Putamen (tissue), 1 donor: ENCODE measurements at places on chromosomes 16 and 17.

- DNase-seq: no peak
Observed at GRCh38 chr17:66423056-66423955, 120.9 kb downstream of the PRKCA start.

- DNase-seq: no peak
Observed at GRCh38 chr16:80803339-80804055, 901 bp downstream of the CDYL2 start.

GRCh38 chr16:77674888-77675287, 47.4 kb upstream of the NUDT7 start:
- DNase-seq: no peak

GRCh38 chr17:37068266-37068665, 119.5 kb downstream of the AATF start:
- no peak for DNase-seq

- DNase-seq: no peak
Observed at GRCh38 chr17:16085066-16085699, 85.6 kb downstream of the TTC19 start.

GRCh38 chr17:77167472-77168306, 26.9 kb downstream of the SEC14L1 start:
- DNase-seq: no peak

DNA sequence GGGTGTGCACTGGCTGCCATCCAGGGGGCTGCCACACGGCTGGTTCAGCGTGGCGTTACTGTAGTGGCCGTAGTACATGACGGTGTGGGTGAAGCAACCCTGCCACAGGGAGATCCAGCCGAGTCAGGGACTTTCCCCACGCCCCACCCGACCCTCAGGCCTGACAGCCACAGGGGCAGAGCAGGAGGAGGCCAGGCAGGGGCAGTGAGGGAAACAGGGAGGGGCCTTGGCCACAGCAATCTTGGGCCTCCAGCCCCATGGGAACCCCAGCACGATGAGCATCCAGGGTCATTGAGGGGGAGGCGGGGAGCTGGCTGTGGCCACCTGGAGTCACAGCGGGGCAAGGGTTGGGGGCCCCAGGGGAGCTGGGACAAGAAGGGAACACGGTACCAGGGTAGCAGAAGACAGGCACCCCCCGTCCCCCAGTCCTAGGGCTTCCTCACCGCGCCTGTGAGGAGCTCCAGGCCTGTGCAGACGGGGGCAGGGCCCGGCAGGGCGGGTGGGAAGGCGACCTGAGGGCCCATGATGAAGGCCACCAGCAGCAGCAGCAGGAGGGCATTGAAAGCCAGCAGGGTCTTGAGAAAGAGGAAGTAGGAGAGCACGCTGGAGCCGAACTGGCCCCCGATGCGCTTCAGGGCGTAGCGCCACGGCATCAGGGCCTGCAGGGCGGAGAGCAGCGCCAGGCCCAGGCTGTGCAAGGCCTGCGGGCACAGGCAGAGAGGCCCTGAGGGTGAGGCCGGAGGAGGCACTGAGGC, 4.3 kb downstream of the TMC6 start:
- no peak for DNase-seq

- no peak for DNase-seq
Observed at GRCh38 chr16:88379694-88380040, 3.1 kb upstream of the ZNF469 start.

GRCh38 chr17:47696717-47697642, 3.0 kb downstream of the TBKBP1 start:
- no peak for DNase-seq

GRCh38 chr16:74192281-74192797, 104.3 kb upstream of the PSMD7 start:
- DNase-seq: no peak

DNA sequence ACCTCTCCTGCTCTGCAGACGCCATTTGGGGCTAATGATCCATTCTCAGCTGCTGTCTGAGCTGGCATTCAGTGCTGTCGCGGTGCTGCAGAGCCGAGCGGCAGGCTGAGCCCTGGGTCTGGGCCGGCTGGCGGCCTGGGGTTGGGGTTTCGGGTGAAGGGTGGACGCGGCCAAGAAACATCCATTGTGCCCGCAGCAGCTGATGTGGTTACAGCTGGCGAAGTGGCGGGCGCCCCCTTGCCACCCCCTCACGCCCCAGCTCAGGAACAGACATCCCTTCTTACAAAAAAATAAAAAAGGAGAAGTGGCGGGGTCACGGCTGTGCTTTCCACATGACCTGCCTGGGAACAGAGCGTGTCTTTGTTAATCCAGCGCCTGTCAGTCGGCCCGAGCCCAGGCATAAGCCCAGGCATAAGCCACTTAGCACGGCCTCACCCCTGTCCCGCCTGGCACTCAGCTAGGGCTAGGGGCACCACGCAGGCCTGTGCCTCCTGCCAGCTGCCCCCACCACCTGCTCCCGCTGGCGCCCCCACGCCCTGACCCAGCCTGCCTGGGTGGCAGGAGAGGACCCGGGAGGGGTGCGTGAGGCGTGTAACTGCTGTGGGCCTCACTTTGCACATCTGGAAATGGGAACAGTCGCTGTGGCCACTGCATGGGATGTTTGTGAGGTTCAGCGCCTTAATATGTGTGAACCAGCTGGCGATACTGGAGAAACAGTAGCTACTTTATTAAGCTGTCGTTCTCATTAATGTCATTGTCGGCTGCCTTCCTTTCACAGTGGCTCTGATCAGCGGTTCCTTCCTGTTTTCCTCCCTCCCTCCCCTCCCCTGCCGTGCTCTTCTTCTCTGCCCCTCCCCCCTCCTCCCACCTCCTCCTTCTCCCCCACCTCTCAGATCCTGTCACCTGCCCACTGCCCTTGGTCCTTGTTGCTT, 197.7 kb upstream of the CIBAR2 start:
- DNase-seq: peak; percentile 89

DNA sequence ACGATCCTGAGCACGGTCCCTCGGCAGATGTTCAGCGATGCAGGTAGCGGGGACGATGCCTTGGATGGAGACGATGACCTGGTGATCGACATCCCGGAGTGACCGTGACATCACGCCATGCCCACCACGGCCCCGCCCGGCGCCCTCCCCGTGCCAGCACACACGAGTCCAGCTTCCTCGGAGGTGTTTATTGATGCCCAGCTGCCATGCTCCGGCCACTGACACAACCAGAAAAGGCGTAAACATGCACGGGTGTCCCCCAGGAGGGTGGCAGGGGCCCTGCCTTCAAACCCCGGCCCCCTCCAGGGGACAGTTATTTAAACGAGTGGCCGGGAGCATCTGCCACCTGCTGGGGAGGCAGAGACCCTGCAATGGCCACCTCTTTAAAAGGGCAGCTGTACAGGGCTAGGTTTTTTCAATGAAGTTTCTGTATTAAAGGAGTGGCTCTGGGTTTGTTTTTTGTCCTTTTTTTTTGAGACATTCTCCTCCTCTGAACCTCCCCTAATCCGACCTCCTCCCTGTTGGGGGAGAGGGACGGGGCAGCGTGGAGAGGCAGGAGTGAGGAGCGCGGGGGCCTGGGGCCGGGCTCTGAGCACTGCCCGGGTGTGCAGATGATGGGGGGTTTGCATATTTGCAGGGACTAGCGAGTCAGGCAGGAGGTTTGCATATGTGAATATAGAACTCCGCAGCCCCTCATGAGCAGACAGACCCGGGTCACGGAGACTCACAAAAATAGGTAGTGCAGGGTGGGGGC, 5.3 kb downstream of the DOC2A start:
- DNase-seq: no peak
